ENCODE measurements at places on chromosomes 6 and 20.

DNA sequence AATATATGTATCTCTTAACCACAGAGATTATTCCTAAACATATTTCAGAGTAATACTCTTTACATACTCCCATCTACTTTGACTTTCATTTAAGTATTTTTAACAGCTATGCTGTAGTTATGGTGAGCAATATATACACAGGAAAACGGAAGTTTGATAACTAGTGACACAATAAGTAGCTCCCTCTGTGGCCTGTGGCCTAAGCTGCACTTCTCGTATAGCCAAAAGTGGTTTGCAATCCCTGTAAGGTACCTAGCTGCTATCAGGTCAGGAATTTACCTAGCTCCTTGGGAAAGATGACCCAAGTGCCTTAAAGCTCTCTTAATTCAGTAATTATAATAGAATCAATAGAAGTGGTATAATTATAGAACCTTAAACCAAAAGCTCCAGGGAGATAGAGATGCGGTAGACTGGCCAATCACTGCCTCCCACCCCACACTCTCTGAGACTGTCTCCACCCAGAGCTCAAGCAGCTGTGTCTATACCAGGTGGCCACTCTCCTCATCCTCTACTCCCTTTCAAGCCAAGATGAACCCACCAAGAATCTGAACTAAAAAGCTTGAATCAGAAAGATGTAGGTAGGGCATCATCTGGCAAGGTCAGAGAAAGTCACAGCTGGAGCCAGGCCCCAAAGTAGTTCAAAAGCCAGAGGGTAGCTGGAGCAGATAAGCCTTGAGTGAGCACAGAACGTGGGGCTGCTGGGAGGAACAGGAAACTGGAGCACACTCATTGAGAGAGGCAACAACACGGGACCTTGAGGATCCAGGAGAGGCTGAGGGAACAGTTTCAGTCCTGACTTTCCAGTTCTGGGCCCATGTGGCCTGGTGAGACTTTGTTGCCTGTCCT, 84.9 kb upstream of the ASF1A start:
- DNase-seq = peak; percentile 50

GRCh38 chr6:13005994-13006393, 289.4 kb downstream of the PHACTR1 start:
- no peak for DNase-seq

- no peak for DNase-seq
Measured at GRCh38 chr6:36340306-36340617, 3.6 kb upstream of the BNIP5 start.

DNA sequence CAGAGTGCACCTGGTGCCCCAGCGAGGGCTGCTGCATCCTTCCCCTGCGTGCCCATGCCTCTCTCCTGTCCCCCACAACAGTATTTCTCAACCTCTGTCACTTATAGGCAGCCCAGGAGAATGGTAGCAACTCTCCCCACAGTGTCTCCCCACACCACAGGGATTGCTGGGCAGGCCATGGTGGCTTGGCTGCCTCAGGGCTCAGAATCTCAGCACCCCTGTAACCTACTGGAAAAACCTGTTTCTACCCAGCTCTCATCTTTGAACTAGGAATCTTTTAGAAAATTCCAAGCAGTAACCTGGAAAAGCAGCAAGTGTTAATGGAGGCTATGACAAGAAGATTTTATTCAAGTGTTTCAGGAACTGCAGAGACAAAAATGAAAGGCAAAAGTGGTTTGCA, 38.0 kb downstream of the CD164 start:
- no peak for DNase-seq

DNA sequence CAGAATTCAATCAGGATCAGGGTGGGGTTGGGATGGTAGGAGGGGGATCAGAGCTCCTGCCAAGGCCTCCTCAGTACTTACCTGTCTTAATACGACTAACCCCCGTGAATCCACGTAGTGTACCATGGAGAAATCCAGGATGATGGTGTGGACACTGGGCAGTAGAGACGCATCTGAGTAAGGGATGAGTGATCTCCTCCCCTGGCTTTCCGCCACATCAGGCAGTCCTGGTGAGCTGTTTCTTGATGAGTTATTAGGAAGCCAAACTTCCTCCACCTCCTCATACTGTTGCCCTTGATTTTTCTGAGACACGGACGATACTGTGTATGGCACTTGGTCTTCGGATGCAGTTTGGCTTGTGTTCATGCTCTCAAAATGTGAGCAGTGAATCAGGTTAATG, 34.2 kb upstream of the SRPK1 start:
- DNase-seq = no peak
